Fibroblast of skin of right quadriceps (primary cell): ENCODE measurements at places on chromosomes 1 and 21.

- peak; percentile 64 for DNase-seq
Observed at GRCh38 chr1:59017501-59018231, 233.8 kb upstream of the JUN start.

GRCh38 chr21:38989745-38990423 is 184.2 kb downstream of the ETS2 start:
- peak; percentile 97 for DNase-seq

GRCh38 chr1:171718848-171719247 is 23.0 kb downstream of the VAMP4 start:
- no peak for DNase-seq

DNA sequence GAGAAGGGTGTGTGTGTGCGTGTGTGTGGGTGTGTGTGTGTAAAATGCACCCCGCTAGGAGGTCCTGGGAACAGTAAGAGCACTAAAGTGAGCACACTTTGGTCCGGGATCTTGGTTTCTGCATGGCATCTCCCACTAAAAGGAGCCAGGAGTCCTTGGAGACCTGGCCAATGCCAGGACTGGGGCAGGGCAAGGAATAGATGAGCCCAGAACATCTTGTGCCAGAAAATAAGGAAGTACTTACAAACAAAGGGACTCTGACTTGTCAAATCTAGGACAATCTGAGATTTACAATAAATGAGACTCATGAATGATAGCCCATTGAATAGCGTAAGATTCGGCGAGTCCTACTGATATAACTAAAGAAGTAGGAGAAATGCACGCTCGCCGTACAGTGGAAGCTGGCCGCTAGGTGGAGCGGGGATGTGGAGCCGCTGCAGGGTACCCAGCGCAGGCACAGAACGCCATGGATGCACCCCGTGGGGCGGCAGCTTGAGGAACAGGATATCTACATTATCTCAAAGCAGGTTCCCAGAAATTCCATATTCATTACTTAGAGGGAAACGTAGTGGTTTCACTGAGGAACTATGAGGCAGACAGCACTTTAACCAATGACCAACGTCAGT is 7.1 kb downstream of the SLC37A1 start:
- DNase-seq = no peak

DNA sequence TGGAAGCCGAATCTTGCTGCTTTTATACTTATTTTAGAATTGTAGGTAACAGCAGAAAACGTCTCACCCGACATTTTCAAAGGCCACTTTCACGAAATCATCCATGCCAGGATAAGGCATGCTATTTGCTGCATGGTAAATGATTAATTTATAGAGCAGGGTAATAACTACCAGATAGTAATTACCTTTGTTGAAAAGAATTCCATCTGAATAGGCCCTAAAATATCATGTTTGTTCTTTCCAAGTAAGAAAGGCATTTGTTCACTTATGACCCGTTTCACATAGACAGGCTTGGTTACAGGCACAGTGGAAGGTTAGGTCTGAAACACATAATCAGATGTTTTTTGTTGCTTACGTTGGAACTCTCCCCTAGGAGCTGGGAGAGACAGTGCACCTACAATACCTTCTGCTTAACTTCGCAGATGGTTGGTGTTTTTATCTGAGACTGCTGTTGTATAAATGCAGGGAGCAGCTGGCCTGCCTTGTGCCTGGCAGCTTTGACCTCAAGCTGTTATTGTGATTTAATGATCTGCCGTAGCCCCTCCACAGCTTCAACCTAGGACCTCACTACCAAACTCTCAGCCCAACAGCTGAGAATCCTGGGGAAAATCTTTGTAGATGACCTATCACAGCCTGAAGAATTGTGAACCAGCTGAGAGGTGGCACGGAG is 1.6 kb downstream of the SLC44A3 start:
- DNase-seq = no peak

DNA sequence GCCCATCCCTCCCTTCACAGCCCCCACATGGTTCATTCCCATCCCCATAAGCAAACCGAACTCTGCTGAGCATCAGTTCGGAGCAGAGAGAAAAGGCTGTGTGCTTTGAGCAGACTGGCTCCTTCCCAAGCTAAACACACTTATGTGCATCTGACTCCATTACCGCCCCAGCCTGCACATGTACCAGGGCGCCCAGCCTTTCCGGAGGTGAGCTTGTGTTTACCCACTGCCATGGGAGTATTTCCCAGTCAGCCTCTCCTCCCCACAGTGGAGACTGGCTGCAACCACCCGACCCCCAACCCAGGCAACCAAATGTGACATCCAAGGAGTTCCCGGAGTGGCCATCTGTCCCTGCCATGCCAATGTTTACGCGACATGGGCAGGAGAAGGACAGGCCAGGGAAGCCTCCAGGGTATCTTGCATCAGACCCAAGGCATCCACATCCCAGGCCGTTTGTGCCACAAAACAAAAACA is 9.4 kb downstream of the TIAM1 start:
- no peak for DNase-seq
